Inflammatory macrophage treated with lipopolysaccharide for 4 hours (primary cell): ENCODE measurements at places on chromosomes 7 and 10.

DNA sequence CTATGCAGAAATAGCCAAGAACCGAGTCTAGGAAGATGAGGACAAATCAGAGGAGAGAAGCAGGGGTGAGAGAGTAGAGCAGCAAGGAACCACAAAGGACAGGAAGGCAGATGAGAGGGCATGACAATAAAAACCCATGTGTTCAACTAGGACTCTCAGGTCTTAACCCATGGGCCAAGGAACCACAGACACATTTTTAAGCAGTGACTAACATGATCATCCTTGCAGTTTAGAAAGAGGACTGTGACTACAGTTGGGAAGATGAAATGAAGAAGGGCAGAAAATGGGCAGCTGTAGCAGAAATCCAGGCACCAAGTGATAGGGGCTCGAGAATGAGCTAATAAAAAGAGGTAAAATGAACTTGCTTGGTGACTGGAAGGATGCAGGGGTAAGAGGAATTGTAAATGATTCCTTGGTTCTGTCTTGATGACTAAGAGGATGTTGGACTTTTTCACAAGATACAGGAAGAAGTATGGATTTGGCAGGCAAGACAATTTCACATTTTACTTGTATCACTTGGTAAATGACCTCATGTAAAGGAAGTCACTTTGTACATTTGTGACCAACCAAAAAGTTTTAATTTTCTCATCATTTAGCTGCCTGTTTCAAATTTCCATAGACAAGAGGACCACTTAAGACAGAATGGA lies 22.8 kb downstream of the SGMS1 start:
- peak; percentile 34 for DNase-seq

DNA sequence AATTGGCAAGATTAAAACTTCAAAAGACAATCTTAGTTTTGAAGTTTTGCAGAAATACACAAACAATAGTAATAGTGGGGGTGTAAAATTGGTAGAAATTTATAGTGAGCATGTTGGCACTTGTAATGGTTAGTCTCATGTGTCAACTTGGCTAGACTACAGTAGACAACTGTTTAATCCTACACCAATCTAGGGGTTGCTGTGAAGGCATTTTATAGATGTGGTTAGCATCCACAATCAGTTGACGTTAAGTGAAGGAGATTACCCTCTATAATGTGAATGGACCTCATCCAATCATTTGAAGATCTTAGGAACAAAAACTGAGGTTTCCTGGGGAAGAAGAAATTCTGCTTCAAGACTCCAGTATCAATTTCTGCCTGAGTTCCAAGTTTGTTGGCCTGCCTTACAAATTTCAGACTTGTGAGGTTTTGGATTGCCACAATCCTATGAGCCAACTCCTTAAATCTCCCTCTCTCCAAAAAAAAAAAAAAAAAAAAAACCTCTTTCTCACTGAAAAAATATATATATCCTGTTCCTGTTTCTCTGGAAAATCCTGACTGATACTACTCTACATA lies 531.6 kb upstream of the IGFBP3 start:
- no peak for DNase-seq

GRCh38 chr7:24017519-24017918 lies 266.5 kb upstream of the NPY start:
- DNase-seq, result peak; percentile 17

GRCh38 chr7:157238087-157238486 lies 98.7 kb upstream of the DNAJB6 start:
- DNase-seq, result no peak

- peak; percentile 28 for DNase-seq
Observed at GRCh38 chr10:110209454-110209925, 2.1 kb downstream of the MXI1 start.

DNA sequence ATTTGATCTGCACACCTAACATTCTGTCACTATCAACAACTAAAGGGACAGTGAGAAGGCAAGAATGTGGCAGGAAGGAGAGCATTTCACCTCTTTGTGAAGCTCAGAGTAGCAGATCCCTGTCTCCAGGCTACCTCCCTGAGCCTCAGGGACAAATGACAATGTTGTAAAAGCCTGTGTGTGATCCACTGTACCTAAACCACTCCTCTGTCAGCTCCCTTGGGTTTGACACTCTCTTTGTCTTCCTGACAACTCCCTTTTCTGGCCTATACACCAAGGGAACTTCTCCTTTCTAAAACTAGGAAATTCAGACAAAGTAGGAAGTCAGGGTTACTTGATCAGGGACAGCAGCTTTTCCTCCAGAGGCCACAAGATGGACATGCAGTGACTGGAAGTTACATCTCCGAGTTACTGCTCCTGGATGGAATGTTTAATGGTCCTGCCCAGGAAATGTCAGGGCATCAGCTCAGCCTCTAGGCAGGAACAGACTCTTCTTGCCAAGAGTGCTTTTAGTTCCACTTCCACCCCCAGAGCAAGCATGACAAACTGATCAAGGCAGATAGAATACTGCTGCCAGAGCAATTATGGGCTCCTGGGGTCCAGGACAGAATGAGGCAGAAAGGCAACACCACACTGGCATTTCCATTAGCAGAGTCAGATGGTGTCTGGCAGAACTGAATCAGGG lies 1014.5 kb upstream of the LRRTM3 start:
- no peak for DNase-seq

DNA sequence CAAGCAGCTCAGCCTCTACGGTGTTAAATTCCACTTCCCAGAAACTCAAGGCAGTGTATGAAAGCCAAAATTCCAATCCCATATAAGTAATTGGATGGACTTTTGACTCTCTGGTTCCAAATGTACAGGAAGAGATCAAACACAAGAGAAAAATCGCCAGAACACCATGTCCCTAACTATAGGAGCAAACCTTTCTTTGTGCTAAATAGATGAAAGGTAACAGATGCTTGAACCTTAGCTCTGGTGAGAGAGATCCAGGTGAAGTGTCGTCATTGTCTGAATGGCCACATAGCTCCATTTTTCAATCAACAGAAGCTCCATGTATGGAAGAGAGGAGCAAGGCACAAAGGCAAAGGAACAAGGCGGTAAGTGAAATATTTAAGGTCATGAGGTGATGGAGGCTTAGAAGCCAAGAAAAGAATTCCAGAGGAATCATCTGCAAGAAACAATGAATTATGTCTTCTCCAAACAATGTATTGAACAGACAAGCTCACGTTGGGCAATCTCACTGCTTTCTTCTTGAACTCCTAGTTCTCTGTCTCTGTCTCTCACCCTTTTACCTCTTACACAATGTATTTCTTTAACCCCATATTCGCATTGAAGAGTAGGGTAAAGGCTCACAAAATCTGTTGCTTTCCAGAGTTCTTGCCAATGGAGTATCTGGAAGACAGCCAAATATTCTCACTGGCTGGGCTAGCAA lies 585.1 kb downstream of the GATA3 start:
- DNase-seq, result no peak

GRCh38 chr7:124747072-124747471 lies 18.5 kb downstream of the GPR37 start:
- DNase-seq, result no peak

DNA sequence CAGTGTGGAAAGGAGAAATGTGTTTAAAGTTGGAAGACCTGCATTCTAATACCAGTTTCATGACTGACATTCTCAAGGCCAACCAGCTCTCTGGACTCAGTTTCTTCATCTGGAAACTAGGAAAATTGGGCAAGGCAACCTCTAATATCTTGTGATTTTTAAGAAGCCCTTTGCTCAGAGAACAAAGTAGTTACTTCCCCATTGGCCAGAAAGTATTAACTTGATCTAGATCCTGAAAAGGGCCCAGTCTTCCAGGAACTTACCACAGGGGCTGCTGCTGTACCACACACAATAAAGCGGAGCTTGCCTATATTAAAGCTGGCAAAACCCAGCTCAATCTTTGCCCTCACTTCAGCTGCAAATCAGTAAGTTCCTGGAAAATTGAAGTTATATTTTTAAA lies 155.6 kb upstream of the ADO start:
- peak; percentile 68 for DNase-seq
